ENCODE measurements at places on chromosomes 16 and 17.

- DNase-seq = no peak
These were observed 48.0 kb downstream of the SMPD3 start for GRCh38 chr16:68400083-68400923.

DNA sequence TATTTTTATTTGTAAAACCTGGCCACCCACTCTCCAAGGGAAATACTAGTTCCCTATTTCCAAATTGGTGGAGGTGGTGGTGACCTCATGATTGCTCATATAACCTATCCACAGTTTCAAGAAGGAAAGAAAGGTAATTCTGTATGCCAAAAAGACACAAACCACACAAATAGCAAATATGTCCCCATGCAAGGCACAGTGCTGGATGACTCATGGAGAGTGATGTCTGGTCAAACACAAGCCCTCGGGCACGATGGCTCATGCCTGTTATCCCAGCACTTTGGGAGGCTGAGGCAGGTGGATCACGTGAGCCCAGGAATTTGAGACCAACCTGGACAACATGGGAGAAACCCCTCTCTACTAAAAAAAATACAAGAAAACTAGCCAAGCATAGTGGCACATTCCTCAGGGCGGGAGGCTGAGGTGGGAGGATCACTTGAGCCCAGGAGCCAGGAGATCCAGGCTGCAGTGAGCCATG lies 64.2 kb downstream of the GNA13 start:
- DNase-seq = no peak

DNA sequence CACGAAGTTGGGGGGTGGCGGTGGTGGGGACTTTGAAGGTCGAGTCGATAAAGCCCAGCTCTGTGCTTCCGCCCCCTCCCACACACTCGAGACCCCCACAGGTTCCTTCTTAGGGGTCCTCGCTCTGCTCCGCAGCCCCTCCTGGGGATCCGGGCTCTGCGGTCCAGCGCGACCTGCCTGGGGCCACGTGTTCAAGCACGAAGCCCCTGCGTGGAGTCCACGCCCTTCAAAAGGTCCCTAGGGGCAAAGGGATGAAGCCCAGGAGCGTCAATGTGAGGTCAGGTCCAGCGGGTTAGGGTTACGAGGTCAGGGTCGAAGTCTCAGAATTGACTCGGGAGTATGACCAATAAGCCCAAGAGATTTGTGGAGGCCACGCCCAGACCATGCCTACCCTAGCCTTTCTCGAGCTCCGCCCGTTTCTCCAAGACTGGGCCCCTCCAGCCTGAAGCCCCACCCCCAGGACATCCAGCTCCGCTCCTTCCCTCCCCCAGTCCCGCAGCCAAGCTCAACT lies 786 bp upstream of the CACNA1G start:
- no peak for DNase-seq

DNA sequence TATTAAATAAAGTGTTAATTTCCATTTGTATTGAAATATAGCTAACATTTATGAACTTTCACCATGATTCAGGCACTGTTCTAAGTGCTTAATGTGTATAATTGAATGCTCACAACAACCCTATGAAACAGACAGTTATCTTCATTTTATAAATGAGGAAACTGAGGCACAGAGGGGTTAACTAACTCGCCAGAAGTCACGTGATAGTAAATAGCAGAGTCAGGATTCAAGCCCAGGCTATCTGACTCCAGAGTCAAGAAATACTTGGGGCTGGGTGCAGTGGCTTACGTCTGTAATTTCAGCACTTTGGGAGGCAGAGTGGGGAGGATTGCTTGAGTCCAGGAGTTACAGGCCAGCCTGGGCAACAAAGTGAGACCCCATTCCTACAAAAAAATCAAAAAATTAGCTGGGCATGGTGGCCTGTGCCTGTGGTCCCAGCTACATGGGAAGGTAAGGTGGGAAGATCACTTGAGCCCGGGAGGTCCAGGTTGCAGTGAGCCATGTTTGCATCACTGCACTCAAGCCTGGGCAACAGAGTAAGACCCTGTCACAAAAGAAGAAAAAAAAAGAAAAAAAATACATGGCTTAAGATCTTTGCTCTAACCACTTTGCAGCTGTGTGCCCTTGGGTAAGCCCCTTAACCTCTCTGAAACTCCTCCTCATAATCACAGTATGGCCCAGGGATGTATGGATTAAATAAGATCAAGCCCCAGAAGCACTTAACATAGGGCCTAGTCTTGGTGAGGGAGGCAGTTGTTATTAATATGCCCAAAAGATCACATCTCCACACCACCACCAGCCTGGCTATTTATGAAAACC lies 29.0 kb downstream of the WSB1 start:
- DNase-seq = no peak

GRCh38 chr16:29820730-29821642 lies 724 bp downstream of the MVP start:
- DNase-seq = no peak

- no peak for DNase-seq
These were observed 1.4 kb downstream of the PLD2 start for GRCh38 chr17:4808378-4808767.

- DNase-seq = no peak
These were observed 2.1 kb downstream of the ARHGAP23 start for GRCh38 chr17:38430316-38430715.

GRCh38 chr17:44593156-44593555 lies 35.9 kb downstream of the FZD2 start:
- no peak for DNase-seq

- DNase-seq = no peak
These were observed 213.3 kb downstream of the MRTFB start for GRCh38 chr16:14284371-14284770.

DNA sequence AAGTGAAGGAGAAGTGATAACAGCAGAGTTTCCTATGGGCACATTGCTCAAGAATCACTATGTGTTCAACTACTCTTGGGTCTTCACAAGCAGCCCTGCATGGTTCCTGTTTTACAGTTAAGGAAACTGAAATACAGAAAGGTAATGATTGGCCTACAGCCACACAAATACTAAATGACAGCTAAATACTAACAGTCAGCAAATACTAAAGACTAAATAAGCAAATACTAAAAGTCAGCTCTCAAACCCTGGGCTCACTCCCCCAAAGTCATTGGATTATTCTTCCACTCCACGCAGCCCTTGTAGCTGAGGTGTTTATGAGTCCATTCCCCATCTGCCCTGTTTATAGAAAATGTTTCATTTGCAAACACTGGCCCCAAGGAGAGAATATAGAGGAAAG lies 372.7 kb upstream of the CDH11 start:
- DNase-seq = no peak
